ENCODE measurements at places on chromosomes 3 and 15.

GRCh38 chr3:97699889-97700288 lies 64.7 kb upstream of the ARL6 start:
- no peak for DNase-seq

DNA sequence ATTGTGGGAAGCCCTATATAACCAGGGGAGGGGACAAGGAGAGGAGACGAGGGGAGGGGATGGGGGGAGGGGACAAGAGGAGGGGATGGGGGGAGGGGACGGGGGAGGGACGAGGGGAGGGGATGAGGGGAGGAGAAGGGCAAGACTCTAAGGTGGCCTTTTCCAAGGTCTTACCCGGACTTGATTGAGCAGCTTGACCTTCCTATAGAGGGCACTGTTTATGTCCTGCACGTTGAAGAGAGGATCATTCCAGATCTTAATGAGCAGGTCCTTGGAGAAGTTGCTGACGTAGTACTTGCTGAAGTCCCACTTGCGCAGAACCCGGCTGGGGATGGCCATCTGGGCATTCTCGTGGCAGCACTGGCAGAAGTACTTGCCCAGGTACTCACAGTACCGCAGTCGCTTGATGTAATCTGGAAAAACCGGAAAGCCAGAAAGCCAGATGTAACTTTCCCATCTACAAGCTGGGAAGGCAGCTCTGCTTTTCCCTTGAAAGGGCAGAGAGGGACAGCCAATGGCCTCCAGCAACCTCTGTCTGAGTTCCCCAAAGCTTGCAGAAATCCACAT lies 55.7 kb downstream of the RUBCN start:
- DNase-seq: no peak

- DNase-seq: no peak
Measured at GRCh38 chr3:109241459-109242186, 74.7 kb downstream of the DPPA2 start.

GRCh38 chr3:139534455-139534812 lies 5.1 kb downstream of the RBP1 start:
- DNase-seq: no peak

DNA sequence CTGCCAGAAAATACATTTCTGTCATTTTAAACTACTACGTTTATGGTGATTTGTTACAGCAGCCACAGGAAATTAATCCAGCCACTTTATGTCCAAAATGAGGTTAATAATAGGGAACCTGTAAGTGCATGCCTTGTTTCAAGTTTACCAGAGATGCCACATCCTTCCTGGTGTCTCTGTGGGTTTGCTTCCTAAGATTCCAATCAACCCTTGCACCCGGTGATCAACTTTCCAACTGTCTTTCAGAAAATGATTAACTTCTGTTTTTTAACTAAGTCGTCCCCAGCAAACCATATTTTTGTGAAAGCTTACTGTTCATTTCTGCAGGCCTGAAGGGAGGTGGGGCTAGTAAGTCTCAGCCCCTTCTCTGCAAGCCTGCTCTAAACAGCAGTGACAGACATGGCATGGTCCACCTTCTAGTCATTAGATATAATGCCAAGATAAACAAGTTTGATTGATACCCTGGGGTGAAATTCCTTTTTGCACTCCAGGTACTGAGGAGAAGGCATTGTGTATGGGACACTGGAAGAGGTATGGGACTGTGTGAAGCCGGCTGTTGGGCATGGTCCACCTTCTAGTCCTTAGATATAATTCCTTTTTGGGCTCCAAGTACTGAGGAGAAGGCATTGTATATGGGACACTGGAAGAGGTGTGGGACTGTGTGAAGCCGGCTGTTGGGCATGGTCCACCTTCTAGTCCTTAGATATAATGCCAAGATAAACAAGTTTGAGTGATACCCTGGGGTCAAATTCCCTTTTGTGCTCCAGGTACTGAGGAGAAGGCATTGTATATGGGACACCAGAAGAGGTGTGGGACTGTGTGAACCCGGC lies 11.1 kb upstream of the TMC3 start:
- DNase-seq: no peak

DNA sequence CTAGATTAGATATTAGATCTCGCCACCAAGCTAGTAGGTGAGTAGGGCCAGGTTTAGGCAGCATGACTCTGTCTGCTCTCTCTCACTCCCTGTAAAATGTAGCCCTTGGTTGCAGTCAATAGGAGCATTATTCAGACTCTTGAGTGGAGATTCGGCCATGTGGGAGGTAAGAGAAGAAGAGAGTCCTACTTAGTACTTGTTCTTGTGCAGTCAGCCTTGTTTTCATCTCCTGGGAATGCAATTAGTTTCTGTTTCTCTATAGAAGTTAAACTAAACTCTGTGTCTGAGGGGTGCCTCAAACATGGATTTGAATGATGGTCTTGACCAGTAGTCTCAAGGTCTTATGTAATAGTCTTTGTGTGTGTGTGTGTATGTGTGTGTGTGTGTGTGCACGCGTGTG lies 229.5 kb upstream of the DPH6 start:
- DNase-seq: no peak

DNA sequence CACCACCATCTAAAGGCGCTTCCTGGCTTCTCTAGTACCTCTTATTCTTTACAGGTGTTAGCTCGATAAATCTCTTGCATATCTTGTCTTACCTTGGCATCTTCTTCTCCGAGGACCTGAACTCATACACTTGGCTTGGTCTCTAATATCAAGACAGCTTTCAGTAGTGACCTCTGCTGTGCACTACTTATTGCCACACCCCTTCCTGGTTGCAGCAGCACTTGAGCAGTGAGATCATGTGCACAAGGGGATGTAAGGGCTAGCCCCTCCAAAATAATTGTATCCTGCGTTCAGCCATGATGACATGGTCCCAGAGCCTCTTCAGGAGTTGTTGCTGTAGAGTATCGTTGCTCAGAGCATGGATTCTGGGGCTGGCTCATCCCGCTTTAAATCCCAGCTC lies 1.3 kb upstream of the PLA1A start:
- no peak for DNase-seq

GRCh38 chr3:168467115-168467714 lies 371.5 kb upstream of the GOLIM4 start:
- DNase-seq: no peak

DNA sequence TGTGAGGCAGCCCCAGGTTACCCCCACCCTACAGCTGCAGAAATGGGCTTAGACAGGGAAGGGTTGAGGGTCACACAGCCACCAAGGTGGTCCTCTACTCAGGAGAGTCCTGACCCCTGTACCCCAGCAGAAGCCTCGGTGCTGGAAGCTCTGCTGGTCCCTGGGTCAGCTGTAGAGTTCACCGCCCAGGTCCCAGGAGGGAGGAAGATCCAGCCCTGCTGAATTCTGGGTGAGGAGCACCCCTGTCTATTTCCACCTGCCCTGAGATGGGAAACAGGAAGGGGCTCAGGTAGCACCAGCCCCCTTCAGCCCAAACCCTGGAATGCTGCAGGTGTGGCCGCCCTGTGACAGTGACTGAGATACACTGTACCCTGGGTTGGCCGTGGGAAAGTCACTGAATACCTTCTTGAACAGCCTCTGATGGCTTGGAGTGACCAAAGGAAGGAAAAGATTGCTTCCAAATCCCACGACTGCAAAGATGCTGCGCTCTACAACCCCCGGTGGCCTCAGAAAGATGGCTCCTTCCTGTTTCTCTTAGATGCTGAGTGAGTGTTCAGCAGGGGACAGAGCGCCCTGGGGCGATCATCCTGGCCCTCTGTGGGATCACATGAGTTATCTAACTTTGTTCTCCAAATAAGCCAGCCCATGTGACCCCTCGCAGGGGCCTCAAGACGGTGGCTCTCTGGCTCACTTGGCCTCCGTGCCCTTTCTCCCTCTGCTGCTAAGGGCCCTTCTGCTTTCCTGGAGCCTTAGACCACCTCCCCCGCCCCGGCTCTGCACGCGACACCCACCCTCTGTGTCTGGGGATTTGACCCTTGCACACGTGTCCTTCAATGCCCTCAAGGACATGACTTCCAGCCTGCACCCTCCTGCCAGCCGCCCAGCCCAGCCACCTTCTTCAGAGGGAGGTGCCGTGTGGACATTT lies 141.9 kb downstream of the NSMCE3 start:
- DNase-seq: no peak

GRCh38 chr3:116474032-116474780 lies 28.9 kb upstream of the LSAMP start:
- no peak for DNase-seq

DNA sequence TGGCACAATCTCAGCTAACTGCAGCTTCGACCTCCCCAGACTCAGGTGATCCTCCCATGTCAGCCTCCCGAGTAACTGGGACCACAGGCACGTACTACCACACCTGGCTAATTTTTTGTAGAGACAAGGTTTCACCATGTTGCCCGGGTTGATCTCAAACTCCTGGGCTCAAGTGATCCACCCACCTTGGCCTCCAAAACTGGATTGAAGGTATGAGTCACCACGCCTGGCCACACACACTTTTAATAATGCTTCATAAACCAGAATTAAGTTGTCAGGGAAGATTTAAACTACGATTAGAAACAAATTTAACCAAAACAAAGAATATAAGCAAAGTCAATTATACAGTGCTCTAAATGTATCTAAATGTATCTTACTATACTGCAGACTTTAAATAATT lies 87.5 kb downstream of the LRRFIP2 start:
- no peak for DNase-seq

- DNase-seq: no peak
Measured at GRCh38 chr3:180626844-180627243, 24.9 kb downstream of the TTC14 start.

DNA sequence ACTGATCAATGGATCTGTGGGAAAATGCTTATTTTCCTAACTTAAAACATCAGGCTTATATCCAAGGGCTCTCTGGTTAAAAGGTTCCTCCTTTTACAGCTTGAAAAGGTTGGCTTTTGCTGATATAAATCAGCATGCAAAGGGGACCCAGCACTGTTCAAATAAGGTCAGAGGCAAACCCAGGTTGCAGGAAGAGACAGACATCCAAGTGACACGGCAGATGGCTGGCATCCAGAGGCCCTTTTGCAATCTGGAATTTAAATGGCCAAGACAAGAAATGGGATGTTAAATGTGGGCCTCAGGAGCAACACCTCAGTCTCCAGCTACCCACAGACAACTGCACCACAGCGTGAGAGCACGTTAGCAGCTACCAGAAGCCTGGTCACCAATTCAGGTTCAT lies 6.3 kb downstream of the SH3BP5 start:
- DNase-seq: no peak

GRCh38 chr3:5787861-5788488 lies 600.5 kb downstream of the EDEM1 start:
- peak; percentile 19 for DNase-seq

DNA sequence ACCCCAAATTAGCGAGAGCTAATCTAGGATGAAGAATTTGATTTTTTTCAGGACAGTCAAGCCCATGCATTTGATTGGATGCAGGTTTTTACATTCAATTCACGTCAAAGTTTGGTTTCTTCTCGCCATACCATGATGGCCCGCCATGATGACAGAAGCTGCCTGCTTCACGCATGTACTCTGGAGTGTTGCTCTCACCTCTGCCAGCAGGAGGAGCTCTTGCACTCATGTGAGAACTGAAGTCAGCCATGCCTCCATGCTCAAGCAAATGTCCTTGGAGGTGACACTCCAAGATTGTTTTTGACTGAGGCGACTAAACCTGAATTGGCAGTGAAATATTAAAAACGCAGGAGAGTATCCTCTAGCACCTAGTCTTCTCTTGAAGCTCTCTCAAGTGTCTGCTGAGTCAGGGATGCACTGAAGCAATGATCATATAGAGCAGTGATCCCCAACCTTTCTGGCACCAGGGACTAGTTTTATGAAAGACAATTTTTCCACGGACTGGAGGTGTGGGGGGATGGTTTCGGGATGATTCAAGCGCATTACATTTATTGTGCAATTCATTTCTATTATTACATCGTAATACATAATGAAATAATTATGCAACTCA lies 120.9 kb downstream of the SAMMSON start:
- peak; percentile 30 for DNase-seq

DNA sequence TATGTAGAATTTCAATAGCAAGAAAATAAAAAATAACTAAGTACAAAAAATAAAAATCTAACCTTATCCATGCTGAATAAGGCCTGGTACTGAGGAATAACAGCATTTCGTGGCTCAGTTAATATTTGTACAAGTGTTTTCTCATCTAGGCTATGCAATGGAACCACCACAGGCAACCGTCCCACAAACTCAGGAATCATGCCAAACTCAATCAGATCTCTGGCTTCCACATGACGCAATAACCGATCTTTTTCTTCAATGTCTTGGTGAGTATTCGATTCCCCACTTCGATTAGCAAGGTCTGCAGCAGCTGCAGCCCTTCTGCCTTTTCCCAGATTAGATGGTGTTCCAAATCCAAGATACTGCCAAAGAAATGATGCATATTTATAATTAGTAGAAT lies 21.1 kb upstream of the PDCD7 start:
- no peak for DNase-seq

- DNase-seq: no peak
Measured at GRCh38 chr3:140403079-140403478, 274.8 kb upstream of the TRIM42 start.

DNA sequence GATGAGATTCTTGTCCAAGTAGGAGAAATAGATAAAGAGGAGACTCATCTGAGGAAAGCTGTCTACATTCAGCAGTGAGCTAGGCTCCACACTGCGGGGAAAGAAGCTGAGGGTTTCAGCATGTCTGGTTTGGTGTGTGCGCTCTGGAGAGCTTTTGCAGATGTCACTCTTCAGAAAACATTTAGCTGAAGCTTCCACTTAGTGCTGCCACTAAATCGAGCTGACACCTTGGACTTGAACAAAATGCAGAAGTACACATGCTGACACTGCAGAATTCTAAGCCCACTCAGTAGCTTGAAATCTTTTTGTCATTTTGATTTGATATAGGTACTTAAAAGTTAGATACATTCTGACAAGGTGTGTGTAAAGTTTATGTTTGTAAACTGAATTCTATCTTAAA lies 32.3 kb upstream of the CRTC3 start:
- DNase-seq: no peak

DNA sequence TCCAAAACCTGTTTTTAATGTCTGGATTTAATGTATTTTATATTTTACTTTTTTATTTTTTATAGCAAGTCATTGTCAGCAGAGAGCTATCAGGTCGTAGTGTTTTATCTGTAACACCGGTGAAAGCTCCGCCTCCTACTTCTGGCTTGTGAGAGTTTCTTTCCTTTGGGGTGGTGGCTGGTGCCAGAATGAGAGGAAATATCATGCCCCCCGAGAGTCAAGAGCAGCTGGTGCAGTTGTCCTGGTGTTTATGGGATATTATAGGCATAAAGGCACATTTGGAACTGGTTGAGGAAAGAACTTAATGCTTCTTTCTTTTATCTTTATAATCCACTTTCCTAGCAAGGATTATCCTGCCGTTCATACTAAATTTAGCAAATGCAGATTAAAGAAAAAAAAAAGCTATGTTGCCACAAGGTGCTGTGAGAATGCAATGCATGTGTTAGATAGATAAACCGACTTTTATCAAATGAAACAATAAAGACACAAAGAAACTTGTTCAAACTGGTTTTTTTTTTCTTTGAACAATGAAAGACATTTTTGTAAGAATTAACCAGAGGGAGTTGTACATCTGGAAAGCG lies 260.1 kb upstream of the PLSCR5 start:
- no peak for DNase-seq

DNA sequence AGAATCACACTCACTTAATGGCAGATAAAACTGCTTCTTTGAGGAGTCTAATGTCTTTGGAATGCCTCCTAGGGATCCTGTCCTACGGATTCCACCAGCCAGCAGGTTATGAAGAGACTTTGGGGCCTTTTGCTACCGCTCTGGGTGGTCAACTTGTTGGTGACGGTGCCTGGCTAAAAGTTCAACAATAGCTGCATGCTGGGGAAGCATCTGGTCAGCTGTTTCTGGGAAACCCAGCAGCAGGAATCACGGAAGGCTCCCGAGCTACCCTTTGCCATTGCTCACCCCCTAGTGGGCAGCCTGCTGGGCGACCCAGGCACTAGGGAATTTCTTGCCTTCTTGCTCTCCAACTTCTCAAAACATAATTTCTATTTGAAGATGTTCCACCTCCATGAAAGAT lies 263.3 kb downstream of the NEK10 start:
- no peak for DNase-seq

Measured in heart left ventricle (tissue), 16 donors.